ENCODE measurements at places on chromosomes 11 and 22. TPM values are rescaled to one million over a fixed set of nuclear protein-coding genes. Genes with fewer than 3 reads are reported as not detected.

Gene OR5B21
- polyA plus RNA-seq = 0.08 TPM

Gene C11orf52
- 11.0 TPM for polyA plus RNA-seq

Gene CNGA4
- 0.07 TPM for polyA plus RNA-seq

Gene LARGE2
- 8.5 TPM for polyA plus RNA-seq

Gene TMEM41B
- polyA plus RNA-seq = 48.1 TPM

Gene MACROD1
- 23.1 TPM for polyA plus RNA-seq

Gene RHOD
- polyA plus RNA-seq = 0.98 TPM

Gene MUC2
- under 0.01 TPM for polyA plus RNA-seq

Gene PHRF1
- polyA plus RNA-seq = 11.2 TPM

Gene MS4A12
- polyA plus RNA-seq = not detected

Gene BAIAP2L2
- polyA plus RNA-seq = 7.5 TPM

DNA sequence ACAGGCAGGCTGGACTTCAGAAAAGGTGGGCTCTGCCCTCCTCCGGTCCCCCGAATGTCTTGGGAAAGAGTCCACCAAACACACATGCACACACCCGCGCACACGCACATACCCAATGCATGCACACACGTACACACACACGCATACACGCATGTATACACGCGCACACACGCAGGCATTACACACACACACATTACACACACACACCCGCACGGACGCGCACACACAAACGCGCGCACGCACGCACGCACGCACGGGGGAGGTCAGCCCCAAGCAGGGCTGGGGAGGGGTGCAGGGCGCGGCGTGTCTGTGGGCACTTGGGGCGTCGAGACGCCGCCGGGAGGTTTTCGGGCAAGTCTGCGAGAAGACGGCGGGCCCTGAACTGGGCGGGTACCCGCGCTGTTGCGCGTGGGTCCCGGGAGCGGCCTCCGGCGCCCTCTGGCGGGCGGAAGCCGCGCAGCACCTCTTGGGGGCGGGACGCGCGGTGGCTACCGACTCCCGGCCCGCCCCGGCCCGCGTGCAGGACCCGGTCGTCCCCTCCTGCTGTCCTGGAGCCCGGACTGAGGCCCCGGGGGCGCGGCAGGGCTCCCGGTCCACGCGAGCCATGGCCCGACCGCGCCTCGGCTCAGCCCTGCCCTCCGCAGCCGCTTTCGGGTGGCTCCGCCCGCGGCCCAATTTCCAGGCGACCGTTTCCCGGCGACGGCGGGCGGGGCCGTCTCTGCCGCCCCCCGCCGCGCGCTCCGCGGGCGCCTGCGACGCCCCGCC lies 3.6 kb downstream of the SEPTIN5 start:
- H3K27ac ChIP-seq = no peak overlapping the region
- peaks cover 87% of the 10 kb centered on the region for H3K27me3 ChIP-seq
- H3K4me3 ChIP-seq = peak overlapping the region; percentile 42
- H3K4me1 ChIP-seq = peaks cover 20% of the 10 kb centered on the region
- no peaks in the 10 kb centered on the region for H3K36me3 ChIP-seq

GRCh38 chr11:100294748-100295147 lies 392.3 kb upstream of the ARHGAP42 start:
- H3K27me3 ChIP-seq = no peaks in the 10 kb centered on the region
- H3K27ac ChIP-seq = no peak overlapping the region
- no peaks in the 10 kb centered on the region for H3K36me3 ChIP-seq
- no peaks in the 10 kb centered on the region for H3K4me1 ChIP-seq

DNA sequence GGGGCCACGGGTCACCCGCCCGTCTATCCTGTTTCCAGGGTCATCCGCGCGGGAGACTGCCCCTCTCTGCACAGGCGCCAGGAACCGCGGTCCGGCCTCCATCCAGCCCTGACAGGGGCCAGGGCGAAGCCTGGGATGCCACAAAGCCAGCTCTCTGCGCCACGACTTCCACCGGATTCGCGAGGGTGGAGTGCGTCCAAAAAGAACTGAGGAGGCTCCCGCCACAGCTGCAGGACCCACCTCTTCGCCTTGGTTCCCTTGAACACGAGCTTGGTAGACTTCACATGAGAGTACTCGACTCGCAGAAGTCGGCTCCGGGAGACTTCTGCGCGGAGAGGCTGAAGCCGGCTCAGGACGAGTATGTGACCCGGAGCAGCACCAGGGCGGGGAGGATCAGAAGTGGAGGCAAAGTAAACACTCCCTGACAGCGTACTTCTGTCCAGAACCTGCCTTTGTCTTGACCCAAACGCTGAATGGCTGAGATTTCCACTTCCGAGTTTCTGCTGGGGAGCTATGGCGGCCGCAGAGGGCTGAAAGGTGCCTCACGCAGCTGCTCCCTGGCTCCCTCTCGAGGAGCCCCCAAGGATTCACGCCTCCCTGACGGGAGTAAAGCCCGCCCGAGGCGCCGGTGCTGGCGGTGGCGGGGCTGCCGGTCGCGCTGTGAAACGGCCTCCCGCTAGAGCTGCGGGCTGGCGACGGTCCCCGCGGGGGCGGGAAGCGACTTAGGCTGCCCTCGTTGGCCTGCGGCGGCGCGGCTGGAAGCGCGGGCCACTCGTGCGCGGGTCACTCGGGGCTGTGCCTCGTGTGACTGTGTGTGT lies 4566.7 kb upstream of the OR11H1 start:
- H3K27me3 ChIP-seq = no peaks in the 10 kb centered on the region
- no peaks in the 10 kb centered on the region for H3K4me1 ChIP-seq
- H3K36me3 ChIP-seq = no peaks in the 10 kb centered on the region
- H3K27ac ChIP-seq = no peak overlapping the region
- no peak for DNase-seq

DNA sequence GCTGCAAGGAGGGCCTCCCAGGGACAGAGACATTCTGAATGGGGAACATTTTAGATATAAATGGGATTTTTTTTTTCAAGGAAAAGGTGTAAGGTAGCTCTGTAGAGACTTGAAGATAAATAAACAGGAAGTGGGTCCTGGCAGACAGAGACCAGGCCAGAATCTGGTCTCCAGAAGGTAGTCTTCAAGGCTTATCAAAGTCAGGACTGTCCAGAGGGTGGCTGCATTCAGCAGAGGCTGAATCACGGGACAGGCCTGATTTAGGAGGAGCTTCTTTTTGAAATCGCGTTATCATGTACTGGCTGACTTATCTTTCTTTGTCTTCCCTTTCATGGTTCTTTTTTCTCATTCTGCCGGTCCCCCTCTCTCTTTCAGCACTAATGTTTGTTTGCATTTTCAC lies 542.9 kb downstream of the NTM start:
- H3K27ac ChIP-seq = no peak overlapping the region
- H3K36me3 ChIP-seq = no peaks in the 10 kb centered on the region
- no peak for DNase-seq

- no peak for DNase-seq
- no peaks in the 10 kb centered on the region for H3K36me3 ChIP-seq
- no peak overlapping the region for H3K4me3 ChIP-seq
- H3K27me3 ChIP-seq = peaks cover 100% of the 10 kb centered on the region
- no peak overlapping the region for H3K27ac ChIP-seq
Observed at GRCh38 chr11:6648501-6648900, 7.1 kb downstream of the DCHS1 start.

GRCh38 chr11:8739309-8739793 lies 56.8 kb downstream of the RPL27A start:
- no peak overlapping the region for H3K27ac ChIP-seq
- no peaks in the 10 kb centered on the region for H3K36me3 ChIP-seq
- DNase-seq = no peak
- no peak overlapping the region for H3K4me3 ChIP-seq

GRCh38 chr22:46000081-46001027 lies 23.4 kb upstream of the WNT7B start:
- no peaks in the 10 kb centered on the region for H3K36me3 ChIP-seq
- H3K27ac ChIP-seq = no peak overlapping the region
- H3K4me3 ChIP-seq = no peak overlapping the region
- peaks cover 12% of the 10 kb centered on the region for H3K27me3 ChIP-seq

DNA sequence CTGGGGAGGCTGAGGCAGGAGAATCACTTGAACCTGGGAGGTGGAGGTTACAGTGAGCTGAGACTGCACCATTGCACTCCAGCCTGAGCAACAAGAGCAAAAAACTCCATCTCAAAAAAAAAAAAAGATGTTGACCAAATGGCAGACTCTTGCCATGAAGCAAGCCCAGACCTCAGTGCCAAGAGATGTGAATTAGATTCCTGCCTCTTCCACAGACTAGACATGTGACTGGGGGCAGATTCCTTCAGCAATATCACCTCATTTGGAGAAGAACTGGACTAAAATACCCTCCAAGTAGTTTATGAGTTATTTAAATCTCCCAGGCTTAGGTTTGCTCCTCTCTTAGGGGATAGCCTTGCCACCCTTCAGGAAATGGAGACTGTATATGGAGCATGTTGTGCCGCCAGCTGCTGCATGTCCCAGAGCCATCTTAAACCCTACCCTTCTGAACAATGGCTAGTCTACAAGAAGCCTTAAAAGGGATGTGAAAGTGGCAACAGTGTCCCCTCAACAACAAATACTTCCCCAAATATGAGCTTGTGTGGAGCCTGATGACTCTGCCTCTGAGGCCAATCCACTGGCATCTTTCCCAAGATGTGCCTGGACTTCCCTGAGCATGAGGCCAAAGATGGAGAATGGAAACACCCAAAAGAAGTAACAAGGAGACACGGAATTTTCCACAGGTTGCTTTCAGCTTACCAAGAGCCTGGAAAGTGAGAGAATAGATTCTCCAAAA lies 763 bp upstream of the MS4A7 start:
- H3K36me3 ChIP-seq = no peaks in the 10 kb centered on the region
- H3K27me3 ChIP-seq = peaks cover 10% of the 10 kb centered on the region
- no peak for DNase-seq
- no peak overlapping the region for H3K27ac ChIP-seq
- H3K4me1 ChIP-seq = no peaks in the 10 kb centered on the region
- H3K4me3 ChIP-seq = no peak overlapping the region

- no peak overlapping the region for H3K4me3 ChIP-seq
- no peak for DNase-seq
- no peaks in the 10 kb centered on the region for H3K4me1 ChIP-seq
- no peak overlapping the region for H3K27ac ChIP-seq
Observed at GRCh38 chr11:62747475-62748160, 6.3 kb downstream of the ZBTB3 start.

DNA sequence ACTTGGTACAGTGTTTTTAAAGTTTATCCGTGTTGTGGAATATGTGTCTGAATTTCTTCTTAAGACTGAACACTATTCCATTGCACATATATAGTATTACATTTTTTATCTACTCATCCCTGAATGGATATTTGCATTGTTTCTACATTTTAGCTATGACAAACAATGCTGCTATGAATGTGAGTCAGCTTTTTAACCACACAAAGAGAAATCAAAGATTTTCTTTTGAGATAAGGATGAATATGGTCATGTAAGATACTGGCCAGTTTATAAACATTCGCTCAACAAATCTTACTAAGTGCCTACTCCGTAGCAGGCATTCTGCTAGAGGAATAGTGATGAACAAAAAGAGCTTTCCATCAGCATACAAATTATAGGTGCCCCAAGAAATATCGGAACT lies 16.5 kb upstream of the OR9G4 start:
- no peak for DNase-seq
- no peaks in the 10 kb centered on the region for H3K27me3 ChIP-seq
- no peak overlapping the region for H3K4me3 ChIP-seq
- H3K27ac ChIP-seq = no peak overlapping the region

GRCh38 chr11:128564642-128565245 lies 22.6 kb downstream of the ETS1 start:
- no peak overlapping the region for H3K27ac ChIP-seq
- H3K27me3 ChIP-seq = no peaks in the 10 kb centered on the region
- no peaks in the 10 kb centered on the region for H3K4me1 ChIP-seq
- no peak overlapping the region for H3K4me3 ChIP-seq

DNA sequence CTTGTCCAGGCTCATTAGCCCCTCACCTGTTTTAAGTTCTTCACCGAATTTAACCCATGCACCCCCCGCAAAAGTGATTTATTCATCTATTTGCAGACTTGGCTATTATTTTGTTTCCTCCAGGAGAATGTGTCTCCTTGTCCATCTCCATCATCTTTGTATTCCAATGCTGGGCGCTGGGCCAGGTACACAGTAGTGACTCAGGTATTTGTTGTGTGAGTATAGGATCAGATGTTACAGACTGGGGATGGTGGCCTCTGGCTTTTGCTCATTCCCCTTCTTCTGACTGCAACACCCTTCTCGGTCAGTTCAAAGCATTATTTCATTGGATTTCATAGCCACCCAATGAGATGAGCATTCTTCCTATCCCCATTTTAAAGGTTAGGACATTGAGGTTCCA lies 408.2 kb downstream of the MN1 start:
- H3K4me3 ChIP-seq = no peak overlapping the region
- H3K27me3 ChIP-seq = 0 out of 3 replicates have a peak, but pooled peaks cover 4% of the 10 kb centered on the region
- H3K27ac ChIP-seq = no peak overlapping the region
- H3K36me3 ChIP-seq = no peaks in the 10 kb centered on the region

GRCh38 chr11:131691181-131692041 lies 321.0 kb downstream of the NTM start:
- H3K36me3 ChIP-seq = no peaks in the 10 kb centered on the region
- no peaks in the 10 kb centered on the region for H3K4me1 ChIP-seq
- H3K27ac ChIP-seq = no peak overlapping the region
- DNase-seq = no peak
- H3K27me3 ChIP-seq = no peaks in the 10 kb centered on the region
- no peak overlapping the region for H3K4me3 ChIP-seq

- no peak overlapping the region for H3K27ac ChIP-seq
- no peak overlapping the region for H3K4me3 ChIP-seq
- peaks cover 13% of the 10 kb centered on the region for H3K36me3 ChIP-seq
Observed at GRCh38 chr22:21832291-21833290, 34.9 kb downstream of the MAPK1 start.

- DNase-seq = no peak
- no peak overlapping the region for H3K27ac ChIP-seq
- peaks cover 9% of the 10 kb centered on the region for H3K27me3 ChIP-seq
- H3K4me3 ChIP-seq = peak overlapping the region; percentile 40
Observed at GRCh38 chr22:44412136-44412731, 85.8 kb downstream of the RTL6 start.

GRCh38 chr11:120073196-120073595 lies 64.7 kb downstream of the TRIM29 start:
- no peak overlapping the region for H3K27ac ChIP-seq
- no peaks in the 10 kb centered on the region for H3K36me3 ChIP-seq
- H3K4me1 ChIP-seq = no peaks in the 10 kb centered on the region
- peaks cover 3% of the 10 kb centered on the region for H3K27me3 ChIP-seq
- no peak overlapping the region for H3K4me3 ChIP-seq

- no peaks in the 10 kb centered on the region for H3K36me3 ChIP-seq
- H3K27me3 ChIP-seq = peaks cover 2% of the 10 kb centered on the region
- no peaks in the 10 kb centered on the region for H3K4me1 ChIP-seq
- no peak for DNase-seq
Observed at GRCh38 chr11:110716361-110716760, 4.1 kb upstream of the ARHGAP20 start.

GRCh38 chr22:25548866-25549464 lies 15.5 kb upstream of the GRK3 start:
- no peaks in the 10 kb centered on the region for H3K27me3 ChIP-seq
- no peak for DNase-seq
- no peak overlapping the region for H3K27ac ChIP-seq
- H3K36me3 ChIP-seq = no peaks in the 10 kb centered on the region
- H3K4me1 ChIP-seq = peaks cover 32% of the 10 kb centered on the region
- H3K4me3 ChIP-seq = no peak overlapping the region
